ENCODE measurements at places on chromosomes 6 and 20.

- no peak for DNase-seq
These were observed at the start of gene MC3R for GRCh38 chr20:56247954-56248782. TSS of gene MC3R (plus strand) at chr20:56248732. CDS start at chr20:56248844, 112 bp downstream.

GRCh38 chr6:77466451-77467437 is 3.5 kb upstream of the HTR1B start:
- DNase-seq: peak; percentile 3

- DNase-seq: no peak
These were observed 657.7 kb downstream of the QKI start for GRCh38 chr6:164072240-164072666.

- DNase-seq: no peak
These were observed 27.8 kb downstream of the LRRN4 start for GRCh38 chr20:6026051-6026450.

GRCh38 chr6:169577236-169577635 is 124.6 kb downstream of the WDR27 start:
- no peak for DNase-seq

- no peak for DNase-seq
These were observed 12.3 kb upstream of the DSP start for GRCh38 chr6:7529141-7529540.

DNA sequence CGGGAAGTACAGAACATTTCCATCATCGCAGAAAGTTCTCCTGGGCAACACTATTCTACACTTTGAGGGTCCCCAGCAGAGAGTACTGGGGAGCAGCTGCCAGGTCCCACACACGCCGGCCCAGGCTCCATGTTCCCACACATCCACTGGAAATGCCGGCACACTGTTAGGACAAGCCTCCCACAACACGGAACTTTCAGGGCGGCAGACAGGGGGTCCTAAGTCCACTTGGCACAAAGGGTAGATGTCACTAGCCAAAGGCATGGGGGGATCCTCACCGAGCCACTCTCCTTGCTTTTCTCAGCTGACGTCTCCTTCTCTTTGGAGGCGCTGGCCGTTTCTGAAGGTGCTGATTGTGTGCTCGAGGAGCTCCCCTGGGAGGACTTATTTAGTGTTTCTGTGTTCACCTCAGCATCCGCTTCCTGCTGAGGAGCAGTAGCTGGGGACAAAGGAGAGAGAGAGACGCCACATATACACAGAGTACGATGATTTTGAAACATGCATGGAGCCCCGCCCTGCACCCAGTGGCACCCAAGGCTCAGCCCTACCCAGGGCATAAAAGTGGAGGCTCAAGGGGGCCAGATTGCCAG is 135.4 kb downstream of the ZMYND8 start:
- DNase-seq: no peak

DNA sequence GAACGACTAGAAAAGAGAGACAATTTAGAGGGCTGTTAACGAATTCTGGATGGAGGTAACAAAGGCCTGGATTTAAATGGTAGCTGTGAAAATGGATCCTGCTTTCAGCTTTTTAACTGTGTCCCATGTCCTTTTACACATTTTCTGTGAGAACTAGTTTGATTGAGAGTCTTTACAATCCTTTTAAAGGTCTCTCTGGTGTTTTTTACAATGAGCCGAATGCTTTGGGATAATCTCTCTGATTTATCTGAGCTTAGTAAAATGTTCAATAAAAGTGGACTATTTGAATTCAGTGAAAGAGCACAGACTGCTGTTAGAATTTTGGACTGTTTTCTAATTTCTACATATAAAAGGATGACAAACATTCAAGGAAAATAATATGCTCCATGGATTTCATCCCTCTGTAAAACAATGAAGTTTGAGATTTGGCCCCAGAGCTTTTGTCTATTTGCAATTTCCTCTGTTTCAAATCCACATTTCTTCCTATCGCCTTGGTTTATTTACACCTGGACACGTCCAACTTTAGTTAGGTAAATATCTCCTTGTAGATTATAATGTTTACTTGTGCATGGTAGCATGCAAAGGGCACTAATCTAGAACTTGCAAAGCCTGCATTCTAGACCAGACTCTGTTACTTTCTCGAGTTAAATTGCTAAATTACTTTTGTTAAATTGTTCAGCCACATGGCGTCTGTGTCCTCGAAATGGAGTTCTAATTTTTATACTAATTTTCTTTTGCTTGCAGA is 871.0 kb upstream of the CITED2 start:
- no peak for DNase-seq

DNA sequence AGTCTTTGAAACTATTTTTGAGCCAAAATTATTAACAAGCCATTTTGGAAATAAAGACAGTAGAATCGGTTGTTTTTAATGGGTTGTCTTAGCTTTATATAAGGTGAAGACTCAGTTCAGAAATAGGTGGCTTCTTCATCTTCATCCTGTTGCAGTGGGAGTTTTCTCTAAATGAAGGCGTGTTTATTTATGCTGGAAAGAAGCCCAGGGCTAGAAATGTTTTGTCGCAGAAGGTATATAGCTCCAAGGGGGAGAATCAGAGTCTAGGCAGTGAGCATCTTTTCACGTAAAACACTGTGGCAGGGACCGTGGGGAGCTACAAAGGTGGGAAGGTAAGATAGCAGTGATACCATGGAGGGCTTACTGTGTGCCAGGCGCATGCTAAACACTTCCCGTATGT is 34.3 kb downstream of the FARS2 start:
- no peak for DNase-seq

DNA sequence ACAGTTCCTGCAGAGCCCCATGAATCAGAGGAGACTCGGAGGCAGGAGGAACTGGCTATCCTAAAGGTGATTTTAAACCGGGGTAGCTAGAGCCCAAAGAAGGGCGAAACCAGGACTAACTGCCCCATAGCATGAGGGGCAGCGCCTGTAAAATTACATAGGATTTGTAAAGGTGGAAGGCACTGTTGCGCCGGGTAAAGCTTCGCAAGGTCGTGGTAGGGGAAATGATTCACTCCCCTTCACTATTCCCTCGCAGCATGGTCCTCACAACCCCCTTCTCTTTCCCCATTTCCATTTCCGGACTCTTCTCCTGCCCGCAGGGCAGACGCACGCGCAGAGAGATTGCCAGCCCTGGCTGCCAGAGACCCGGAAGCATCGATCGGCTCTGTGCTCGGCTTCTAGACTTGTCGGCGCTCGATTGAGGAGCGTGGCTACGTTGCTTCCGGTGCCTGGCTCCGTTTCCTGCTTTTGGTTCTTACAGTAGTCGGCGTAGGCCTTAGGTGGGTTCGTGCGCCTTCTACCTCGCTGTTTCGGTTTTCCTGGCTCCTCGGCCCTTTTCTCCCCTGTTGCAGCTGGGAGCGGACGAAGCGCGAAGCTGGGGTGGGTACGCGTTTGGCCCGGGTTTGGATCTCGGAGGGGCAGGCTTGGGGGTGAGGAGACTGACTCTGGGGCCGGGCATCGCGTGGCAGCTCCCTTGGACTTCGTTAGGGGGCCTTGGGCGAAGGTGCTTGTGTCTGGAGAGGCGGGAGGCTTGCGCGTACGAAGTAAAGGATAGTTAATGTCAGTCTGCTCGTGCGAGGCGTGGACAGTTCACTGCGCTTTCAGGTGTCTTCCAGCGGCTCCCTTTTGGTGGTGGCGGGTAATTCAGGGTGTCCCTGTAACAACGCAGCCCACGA is at the start of gene SNRPB2:
Gene SNRPB2, plus strand, starts transcription at position 462 of the 896 bp plus-strand sequence. CDS start 1,677 bp downstream, outside the sequence.
- peak; percentile 87 for DNase-seq

DNA sequence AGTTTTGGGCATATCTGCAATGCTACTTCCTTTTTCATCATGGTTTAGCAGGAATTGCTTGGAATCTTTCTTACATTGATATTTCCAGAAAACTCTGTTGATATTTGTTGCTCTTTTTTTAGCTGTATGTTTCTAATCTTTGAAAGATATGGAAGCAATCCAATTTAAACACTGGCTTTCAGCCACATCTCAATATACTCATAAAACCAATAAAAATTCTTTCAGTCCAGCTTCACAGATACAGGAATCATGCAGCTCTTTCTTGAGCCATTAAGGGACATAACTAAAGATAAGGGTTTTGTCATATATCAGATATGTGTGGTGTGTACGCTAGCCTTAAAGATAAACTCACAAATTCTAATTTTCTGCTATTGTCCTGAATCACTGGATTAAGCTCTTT is 47.4 kb downstream of the PKIB start:
- DNase-seq: no peak

- no peak for DNase-seq
These were observed 210.3 kb upstream of the TSHZ2 start for GRCh38 chr20:52761867-52762266.

DNA sequence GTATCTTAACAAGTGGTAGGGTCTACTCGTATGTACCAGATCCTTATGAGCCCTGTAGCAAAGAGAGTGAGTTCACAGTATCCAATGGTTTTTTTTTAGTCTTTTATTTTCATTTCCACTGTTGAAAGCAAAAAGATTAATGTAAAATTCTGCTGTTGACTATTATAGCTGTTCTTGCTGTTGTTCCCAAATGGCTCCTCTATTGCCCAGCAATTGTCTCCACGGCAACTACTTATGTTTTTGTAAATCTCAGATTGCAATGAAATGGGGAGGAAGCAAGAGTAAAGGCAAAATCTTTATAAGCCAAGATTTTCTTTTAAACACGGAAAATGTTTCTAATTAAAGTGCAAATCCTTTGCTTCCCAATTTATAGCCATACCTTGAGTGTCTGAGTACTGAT is 406.1 kb downstream of the EPM2A start:
- DNase-seq: no peak

- no peak for DNase-seq
These were observed 131.0 kb downstream of the DOK5 start for GRCh38 chr20:54606380-54606779.

DNA sequence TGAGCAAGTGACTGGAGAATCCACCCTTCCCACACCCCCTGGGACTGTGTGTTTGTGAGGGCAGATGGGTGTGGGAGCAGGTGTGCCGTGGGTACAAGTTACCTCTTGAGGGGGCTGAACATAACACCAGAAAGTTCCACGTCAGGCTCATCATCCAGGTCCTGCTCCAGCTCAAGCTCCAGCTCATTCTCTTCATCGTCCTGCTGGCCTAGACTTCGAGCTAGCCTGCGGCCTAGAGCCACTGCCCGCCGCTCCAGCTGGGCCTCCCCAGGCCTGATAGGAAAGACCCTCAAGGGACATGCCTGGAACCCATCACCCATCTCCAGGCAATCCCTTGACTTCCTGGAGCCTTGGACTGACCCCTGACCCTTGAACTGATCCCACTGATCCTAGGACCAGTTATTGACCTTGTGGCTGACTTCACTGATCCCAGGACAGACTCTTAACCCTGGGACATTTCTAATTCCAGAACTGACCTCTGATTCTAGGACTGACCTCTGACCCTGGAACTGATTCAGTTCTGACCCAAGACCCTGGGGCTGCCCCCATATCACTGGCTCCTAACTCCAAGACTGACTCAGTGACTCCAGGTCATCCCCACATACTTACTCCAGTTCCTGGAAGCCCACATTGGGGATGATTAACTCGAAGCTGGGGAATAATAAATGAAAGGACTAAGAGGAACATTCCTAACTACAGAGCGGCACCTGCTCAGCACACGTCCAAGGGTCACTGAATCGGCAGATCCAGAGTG is 11.8 kb upstream of the SPAG4 start:
- DNase-seq: no peak

DNA sequence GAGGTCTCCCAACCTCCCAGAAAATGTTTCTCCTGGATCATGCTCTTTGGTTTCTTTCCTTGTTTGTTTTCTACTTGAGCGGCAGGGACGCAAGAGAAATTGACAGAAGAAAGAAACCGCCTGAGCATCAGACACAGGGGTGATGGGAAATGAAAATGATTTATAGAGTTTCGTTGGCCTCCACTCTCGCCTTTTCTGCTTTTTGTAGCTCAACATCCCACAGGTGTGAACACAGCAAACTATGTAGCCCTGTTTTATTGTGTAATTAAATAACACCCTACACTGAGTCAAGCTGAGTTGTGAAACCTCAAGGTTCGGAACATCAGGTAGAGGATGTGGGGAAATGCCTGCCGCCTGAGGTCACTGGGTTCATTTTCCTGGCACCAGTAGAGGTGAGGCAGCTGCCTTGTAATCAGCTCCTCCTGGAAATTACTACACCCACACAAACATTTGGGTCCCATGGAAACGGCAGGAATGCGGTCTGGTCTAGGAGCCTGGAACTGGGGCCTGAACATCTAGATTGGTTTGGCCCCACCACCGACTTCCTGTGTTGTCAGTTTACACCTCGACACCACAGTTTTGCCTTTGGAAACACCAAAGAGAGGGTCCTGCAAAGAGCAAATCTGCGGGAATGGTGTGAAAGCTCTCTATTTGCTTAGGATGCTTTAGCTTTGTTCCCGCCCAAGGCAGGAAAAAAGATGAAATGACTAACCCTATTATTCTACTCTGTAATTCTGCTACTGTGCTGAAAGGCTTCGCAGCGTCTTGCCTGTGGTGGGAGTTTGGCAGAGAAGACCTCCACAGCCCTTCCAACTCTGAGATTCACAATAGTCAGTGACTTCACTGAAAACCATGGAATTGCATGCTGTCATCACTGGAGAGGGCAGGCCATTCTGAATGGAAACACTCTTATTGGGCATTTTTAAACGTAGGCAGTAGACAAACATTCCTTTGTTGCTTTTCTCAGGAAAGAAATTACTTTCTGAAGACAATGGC is 53.0 kb downstream of the ADAT2 start:
- no peak for DNase-seq

- DNase-seq: no peak
These were observed 216.9 kb upstream of the BTBD3 start for GRCh38 chr20:11700831-11701230.

DNA sequence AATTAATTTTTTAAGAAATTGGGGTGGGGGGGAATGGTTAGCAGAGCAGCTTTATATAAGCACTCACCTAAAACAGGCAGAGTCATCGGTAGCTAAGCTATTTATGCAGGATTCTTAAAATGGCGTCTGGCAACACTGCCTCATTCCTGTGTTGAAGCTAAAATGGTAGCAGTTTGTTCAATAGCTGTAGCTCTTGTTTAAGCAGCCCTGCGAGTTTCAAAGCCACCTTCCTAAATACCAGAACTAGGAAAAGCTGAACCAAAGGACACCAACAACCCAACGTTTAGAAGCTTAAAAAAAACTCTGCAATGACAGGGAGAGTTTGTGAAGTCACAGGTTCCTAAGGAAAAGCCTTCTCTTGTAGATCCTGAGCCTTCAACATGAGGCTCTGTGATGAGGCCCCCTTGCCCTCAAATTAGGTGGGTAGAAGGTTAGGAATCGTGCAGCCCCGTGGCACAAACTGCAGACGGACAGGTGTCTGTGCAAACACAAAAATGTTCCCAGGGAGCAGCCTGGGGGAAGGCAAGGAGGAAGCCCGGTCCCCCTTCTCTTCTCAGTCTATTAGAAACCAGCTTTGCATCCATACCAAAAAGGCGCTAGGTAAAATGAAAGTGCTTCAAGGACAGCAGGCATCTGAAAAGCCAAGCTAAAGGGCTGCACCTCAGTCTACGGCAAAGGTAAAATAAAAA is 4.7 kb downstream of the ZMYND8 start:
- no peak for DNase-seq

GRCh38 chr20:56511926-56512325 is 12.6 kb upstream of the FAM209A start:
- no peak for DNase-seq

GRCh38 chr6:129596522-129596921 is 113.5 kb downstream of the ARHGAP18 start:
- no peak for DNase-seq

DNA sequence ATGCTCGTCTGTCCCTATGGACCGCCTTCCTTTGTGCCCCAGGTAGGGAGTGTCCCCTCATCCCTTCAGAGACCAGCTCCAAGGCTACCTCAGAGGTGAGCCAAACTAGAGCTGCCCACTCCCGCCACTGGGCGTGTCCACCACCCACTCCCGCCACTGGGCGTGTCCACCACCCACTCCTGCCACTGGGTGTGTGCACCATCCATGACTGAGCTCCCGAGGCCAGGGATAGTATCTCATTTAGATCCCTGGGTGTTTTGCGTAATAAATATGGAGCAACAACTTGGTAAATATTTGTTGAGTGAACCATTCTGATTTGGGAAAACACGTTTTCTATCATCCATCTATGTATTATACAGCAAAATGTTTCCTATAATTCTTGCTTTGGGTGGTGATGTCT is 68.8 kb downstream of the ZBTB2 start:
- DNase-seq: no peak
